CD4-positive, CD25-positive, alpha-beta regulatory T cell (primary cell): ENCODE measurements at places on chromosomes 6 and 20. TPM values are rescaled to one million over a fixed set of nuclear protein-coding genes. Genes with fewer than 3 reads are reported as not detected.

- no peak overlapping the region for H3K27ac ChIP-seq
- no peak overlapping the region for H3K4me3 ChIP-seq
- H3K36me3 ChIP-seq: peaks cover 70% of the 10 kb centered on the region
- no peak for DNase-seq
- H3K27me3 ChIP-seq: no peaks in the 10 kb centered on the region
Measured at GRCh38 chr20:5580940-5581708, 169.1 kb upstream of the SHLD1 start.

TFAP2D gene
- total RNA-seq: not detected

ADGRF5 gene
- not detected for total RNA-seq

GRCh38 chr20:16922834-16923233 is 174.7 kb downstream of the OTOR start:
- no peaks in the 10 kb centered on the region for H3K36me3 ChIP-seq
- no peaks in the 10 kb centered on the region for H3K27me3 ChIP-seq
- no peak overlapping the region for H3K4me3 ChIP-seq
- no peaks in the 10 kb centered on the region for H3K4me1 ChIP-seq

CD93 gene
- 3.3 TPM for total RNA-seq

BTNL2 gene
- total RNA-seq: not detected

DNA sequence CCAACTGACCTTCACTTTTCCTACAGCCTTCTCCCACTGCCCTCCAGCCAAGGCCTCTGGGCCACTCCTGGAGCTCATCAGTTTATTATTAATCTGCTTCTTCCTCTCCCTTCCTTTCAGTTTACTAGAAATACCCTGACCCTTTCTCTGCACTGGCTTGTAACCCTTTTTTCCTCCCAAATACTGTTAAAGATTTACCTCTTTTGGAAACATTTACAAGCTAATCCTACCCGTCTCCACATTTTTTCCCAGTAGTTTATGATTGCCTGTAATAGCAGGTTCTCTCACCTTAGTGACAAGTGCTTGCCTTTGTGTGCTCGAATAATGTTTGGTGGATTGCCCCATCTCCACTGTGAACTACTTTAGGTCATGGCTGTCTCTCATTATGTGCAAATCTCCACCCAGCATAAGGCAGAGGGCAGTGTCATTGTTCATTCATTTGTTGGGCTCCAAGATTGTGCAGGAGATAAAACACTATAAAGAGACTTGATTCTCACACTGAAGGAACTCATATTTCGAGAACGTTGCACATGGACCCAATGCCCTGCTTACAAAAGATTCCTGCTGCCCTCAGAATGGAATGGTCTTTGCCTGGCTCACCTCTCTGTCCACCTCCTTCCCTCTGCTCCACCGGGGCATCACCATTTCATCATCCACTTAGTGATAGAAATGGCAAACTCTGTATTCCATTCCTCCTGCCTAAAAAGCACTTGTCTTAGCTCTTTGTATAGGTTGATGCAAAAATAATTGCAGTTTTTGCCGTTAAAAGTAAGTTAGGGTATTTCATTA is 491.1 kb downstream of the UTRN start:
- no peaks in the 10 kb centered on the region for H3K27me3 ChIP-seq
- no peak overlapping the region for H3K27ac ChIP-seq
- no peaks in the 10 kb centered on the region for H3K4me1 ChIP-seq
- DNase-seq: no peak
- H3K4me3 ChIP-seq: no peak overlapping the region
- H3K36me3 ChIP-seq: peaks cover 51% of the 10 kb centered on the region

THBD gene
- not detected for total RNA-seq

ZSCAN26 gene
- total RNA-seq: 9.6 TPM

DNA sequence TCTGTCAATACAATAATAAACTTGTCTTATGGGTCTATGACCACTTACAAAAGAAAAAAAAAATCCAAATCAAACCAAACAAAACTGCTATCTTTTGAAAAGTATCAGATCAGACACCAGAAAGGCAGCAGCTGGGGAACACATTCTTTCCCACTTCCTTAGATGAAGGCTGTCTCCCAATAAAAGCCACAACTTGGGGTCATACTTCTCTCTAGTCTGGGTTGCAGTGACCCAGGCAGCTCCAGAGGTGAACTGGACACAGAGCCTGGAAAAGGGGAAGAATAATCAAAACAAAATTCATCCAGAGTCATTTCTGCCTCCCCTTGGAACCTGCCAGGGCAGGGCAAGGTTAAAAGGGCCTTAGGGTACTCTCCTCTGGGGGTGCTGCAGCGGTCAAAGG is 19.1 kb downstream of the ATXN1 start:
- peaks cover 42% of the 10 kb centered on the region for H3K4me1 ChIP-seq
- H3K4me3 ChIP-seq: no peak overlapping the region
- peaks cover 37% of the 10 kb centered on the region for H3K36me3 ChIP-seq
- no peaks in the 10 kb centered on the region for H3K27me3 ChIP-seq
- H3K27ac ChIP-seq: no peak overlapping the region

GRCh38 chr6:24788031-24788665 is 10.6 kb downstream of the ARMH2 start:
- no peak overlapping the region for H3K27ac ChIP-seq
- no peaks in the 10 kb centered on the region for H3K4me1 ChIP-seq
- peaks cover 22% of the 10 kb centered on the region for H3K36me3 ChIP-seq

- no peak overlapping the region for H3K4me3 ChIP-seq
- no peak overlapping the region for H3K27ac ChIP-seq
- DNase-seq: peak; percentile 21
- no peaks in the 10 kb centered on the region for H3K36me3 ChIP-seq
Measured at GRCh38 chr20:973785-974194, 28.3 kb downstream of the RSPO4 start.

DNA sequence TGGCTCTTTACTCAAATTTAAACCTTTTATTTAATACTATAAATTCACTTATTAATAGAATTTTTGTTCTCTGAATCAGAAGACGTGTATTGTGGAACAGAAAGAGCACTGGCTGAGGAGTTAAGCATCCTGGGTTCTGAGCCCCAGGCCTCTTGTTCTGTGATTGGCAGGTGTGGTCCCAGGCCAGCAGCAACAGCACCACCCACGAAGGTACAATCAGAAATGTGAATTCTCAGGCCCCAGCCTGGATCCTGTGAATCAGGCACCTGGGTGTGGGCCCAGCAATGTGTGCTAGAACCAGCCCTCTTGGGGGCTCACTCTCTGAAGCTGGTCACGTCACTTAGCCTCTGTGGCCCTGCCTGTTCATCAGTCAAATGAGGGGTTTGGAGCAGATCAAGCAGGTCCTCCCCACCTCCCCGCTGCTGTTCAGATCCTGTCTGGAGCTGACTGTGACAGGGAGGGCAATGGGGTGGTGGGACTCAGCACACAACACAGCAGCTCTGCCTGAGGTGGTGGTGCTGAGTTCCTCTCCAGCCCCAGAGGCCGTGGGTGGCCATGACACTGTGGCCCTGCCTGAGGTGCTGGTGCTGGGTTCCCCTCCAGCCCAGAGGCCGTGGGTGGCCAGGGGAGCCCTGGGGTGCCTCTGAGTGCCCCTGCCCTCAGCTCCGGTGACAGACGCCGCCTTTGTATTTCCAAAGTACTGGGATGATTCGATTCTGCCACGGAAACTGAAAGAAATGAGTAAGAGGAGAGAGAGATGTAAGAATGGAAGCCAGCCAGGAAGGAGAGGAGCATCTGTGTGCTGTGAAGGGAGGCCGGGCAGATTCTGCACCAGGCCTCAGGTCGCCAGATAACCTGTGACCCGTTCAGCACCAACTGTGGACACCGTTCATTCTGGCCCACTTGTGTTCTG is 41.6 kb upstream of the FRMD1 start:
- no peaks in the 10 kb centered on the region for H3K36me3 ChIP-seq
- H3K4me3 ChIP-seq: no peak overlapping the region
- no peak for DNase-seq
- no peaks in the 10 kb centered on the region for H3K27me3 ChIP-seq
- H3K27ac ChIP-seq: no peak overlapping the region

DNA sequence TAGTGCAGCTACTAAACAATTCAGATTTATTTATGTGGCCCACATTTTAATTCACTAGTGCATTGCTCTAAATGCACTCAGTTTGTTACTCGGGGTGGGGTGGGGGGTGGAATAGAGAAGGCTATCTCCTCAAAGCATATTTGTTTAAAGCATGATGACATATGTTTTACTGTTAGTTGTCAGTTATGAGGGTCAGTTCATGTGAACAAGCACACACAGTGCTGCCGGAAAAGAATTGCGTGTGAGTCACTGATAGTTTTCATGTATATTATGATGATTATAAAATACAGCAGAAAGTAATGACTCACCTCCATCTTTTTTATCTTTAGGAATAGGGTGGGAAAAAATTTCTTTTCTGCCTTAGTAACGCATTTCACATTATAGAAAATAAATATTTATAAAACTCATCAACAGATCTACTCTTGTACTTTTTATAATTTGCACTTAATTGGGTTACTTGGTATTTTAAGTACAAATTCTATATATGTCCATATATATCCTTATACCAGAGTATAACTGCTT is 42.2 kb upstream of the STXBP5 start:
- H3K27me3 ChIP-seq: peaks cover 5% of the 10 kb centered on the region
- H3K4me3 ChIP-seq: no peak overlapping the region
- DNase-seq: no peak
- no peaks in the 10 kb centered on the region for H3K4me1 ChIP-seq
- no peaks in the 10 kb centered on the region for H3K36me3 ChIP-seq

DNA sequence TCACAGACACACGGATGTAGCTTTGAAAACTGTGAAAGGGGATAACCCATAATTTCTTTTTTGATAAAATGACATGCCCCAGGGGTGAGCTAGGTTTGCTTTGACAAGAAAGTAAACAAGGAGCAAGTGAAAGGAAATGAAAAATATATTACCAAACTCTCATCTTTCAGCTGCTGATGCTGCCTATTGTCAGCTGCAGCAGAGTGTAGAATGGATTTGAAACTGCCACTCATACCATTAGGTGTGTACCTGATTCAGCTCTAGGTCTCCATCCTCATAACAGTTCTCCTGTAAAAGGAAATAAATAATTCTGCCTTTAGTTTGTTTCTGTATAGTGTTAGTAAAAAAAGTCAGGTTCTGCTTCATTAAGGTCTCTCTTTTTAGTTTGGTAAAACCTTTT is 415.1 kb upstream of the MARCKS start:
- H3K4me3 ChIP-seq: no peak overlapping the region
- no peak for DNase-seq
- no peaks in the 10 kb centered on the region for H3K27me3 ChIP-seq
- no peaks in the 10 kb centered on the region for H3K36me3 ChIP-seq

- H3K27me3 ChIP-seq: peaks cover 22% of the 10 kb centered on the region
- no peak overlapping the region for H3K27ac ChIP-seq
- no peaks in the 10 kb centered on the region for H3K4me1 ChIP-seq
- H3K36me3 ChIP-seq: no peaks in the 10 kb centered on the region
- H3K4me3 ChIP-seq: no peak overlapping the region
Measured at GRCh38 chr20:6055981-6056569, 2.2 kb upstream of the LRRN4 start.

DNA sequence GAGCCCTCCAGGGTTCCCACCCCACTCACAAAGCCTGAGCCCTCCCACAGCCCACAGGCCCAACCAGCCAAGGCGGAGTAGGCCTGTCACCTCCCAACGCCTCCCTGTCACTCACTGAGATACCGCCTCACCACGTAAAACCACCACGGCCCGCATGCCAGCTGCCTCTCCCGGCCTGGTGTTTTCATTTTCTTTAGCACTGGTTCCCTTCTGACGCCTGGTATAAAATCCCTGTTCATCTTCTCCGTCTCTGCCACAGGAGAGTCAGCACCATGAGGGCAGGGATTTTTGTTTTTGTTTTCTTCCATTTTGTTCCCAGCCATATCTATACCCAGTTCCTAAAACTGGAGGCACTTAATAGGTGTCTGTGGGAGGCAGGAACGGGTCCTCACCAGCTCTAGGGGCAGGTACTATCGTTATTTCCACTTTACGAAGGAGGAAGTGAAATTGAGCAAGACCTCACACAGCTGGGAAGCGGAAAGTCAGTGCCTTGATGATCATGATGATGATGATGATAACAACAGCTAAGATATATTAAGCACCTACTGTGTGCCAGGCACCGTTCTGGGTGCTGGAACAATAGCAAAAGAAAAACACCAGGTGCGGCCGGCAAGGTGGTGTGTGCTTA is 58.6 kb downstream of the SNAI1 start:
- no peaks in the 10 kb centered on the region for H3K36me3 ChIP-seq
- DNase-seq: no peak
- no peak overlapping the region for H3K27ac ChIP-seq
- no peaks in the 10 kb centered on the region for H3K4me1 ChIP-seq
- peaks cover 3% of the 10 kb centered on the region for H3K27me3 ChIP-seq

GRCh38 chr20:57616143-57616951 is 3.9 kb downstream of the ZBP1 start:
- peaks cover 53% of the 10 kb centered on the region for H3K4me1 ChIP-seq
- no peak overlapping the region for H3K4me3 ChIP-seq
- H3K36me3 ChIP-seq: peaks cover 48% of the 10 kb centered on the region
- no peak overlapping the region for H3K27ac ChIP-seq
- no peak for DNase-seq
- no peaks in the 10 kb centered on the region for H3K27me3 ChIP-seq

- no peaks in the 10 kb centered on the region for H3K27me3 ChIP-seq
- H3K27ac ChIP-seq: no peak overlapping the region
- H3K4me1 ChIP-seq: no peaks in the 10 kb centered on the region
- no peaks in the 10 kb centered on the region for H3K36me3 ChIP-seq
Measured at GRCh38 chr6:71197780-71198179, 90.8 kb upstream of the OGFRL1 start.

MAPK13 gene
- total RNA-seq: 68.7 TPM

GRCh38 chr6:168388641-168389633 is 52.0 kb upstream of the SMOC2 start:
- no peak overlapping the region for H3K27ac ChIP-seq
- no peak for DNase-seq

DNA sequence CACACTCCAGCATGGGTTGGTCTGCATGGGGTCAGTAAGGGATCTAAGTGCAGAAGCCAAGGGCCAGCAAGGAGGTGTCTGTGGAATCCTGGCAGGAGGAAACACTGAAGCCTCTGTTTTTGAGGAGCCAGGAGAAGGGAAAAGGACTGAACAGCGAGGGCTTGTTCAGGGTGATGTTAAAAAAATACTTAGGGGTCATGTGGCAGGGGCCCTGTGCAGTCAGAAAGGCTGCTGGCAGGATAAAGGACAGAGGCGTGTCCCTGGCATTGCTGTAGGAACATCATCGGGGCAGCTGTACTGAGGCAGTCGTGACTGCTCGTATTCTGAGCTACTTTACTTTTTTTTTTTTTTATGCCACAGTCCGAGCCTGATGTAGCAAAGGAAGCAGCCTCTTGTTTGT is 127.1 kb upstream of the ZFP64 start:
- peaks cover 3% of the 10 kb centered on the region for H3K27me3 ChIP-seq
- H3K4me3 ChIP-seq: no peak overlapping the region
- H3K27ac ChIP-seq: no peak overlapping the region
- DNase-seq: no peak
- no peaks in the 10 kb centered on the region for H3K36me3 ChIP-seq
- H3K4me1 ChIP-seq: no peaks in the 10 kb centered on the region
